RPMI8226 (cell line): ENCODE measurements at places on chromosomes 4 and X.

- DNase-seq: no peak
Observed at GRCh38 chr4:124333466-124333865, 379.1 kb downstream of the ANKRD50 start.

DNA sequence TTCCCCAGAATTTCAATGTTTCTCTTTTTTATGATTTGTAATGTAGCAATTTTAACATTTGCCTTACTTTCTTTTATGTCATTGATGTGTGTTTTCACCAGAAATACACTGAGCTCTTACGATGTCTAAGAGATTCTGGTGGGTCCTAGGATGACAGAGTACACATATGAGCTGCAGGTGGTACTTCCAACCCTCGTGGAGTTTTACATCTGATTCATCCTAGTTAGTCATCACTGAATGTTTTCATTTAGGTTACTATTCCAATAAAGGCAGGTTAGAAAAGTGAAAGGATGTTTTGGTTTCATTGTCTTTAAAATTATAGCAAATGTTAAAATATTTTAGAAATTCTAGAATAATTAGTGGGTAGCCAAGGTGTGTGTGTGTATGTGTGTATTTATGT is 605.9 kb downstream of the ADGRL3 start:
- no peak for DNase-seq

DNA sequence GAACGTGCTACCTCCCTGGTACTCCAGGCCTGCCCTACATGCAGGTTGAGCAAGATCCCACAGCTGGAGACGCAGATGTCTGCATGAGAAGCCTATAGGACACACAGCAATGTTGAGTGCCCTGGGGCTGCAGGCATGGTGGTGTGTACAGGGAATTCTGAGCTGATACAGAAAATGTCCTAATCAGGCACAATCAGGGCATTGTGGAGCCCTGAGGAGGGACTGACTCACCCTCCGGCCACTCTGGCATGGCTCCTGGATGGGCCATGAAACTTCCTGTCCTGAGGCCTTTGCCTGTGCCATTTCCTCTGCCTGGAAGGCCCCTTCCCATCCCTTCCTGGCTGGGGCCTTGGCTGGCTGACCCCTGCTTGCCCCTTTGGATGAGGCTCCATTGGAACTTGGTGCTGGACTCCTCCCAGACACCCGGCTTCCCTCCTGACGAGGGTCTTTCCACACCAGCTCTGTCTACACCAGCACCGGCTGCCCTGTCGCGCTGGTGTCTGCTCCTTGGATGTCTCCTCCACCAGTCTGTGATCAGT is 16.7 kb upstream of the AFAP1 start:
- no peak for DNase-seq

DNA sequence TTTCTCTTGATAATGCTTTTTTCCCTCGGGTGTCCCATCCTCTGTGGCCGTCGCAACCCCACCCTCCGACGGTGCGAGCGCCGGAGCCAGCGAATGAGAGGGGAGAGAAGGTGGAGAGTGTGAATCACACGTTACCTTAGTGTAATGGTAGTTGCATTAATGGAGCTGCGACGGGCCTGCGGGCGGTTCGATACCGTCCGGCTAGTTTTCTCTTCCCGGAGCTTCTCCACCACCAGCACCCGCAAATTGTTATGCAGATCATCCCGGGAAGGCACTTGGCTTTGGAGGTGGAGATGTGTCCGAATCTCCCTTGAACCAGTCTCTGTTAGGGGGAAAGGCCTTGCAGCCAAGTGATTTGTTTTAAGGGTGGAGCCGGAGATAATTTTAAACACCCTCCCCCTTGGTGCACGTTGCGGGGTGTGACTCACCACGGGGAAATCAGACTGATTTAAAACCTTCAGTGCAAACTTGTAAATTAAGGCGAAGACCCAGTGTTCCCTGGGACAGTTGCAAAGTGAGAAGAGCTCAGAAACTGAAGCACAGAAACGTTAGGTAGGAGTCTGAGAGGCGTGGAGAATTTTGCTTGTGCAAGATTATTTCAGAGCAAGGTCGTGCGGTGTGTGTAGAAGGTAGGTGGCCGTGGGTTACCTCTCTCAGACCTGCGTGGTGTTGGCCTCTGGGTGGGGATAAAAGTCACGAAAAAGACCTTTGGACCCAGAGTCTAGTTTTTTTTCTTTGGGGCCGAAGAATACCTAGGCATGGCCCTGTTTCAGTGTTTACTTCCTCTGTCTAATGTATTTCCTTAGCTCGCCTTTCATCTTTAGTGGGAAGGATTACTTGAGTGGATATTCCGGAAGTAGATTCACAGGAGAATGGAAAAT is 1.3 kb downstream of the AFF1 start:
- peak; percentile 76 for DNase-seq

GRCh38 chr4:3417448-3417847 is 24.3 kb upstream of the HGFAC start:
- DNase-seq: no peak

- DNase-seq: peak; percentile 5
Observed at GRCh38 chr4:3135155-3136011, 60.9 kb downstream of the HTT start.

DNA sequence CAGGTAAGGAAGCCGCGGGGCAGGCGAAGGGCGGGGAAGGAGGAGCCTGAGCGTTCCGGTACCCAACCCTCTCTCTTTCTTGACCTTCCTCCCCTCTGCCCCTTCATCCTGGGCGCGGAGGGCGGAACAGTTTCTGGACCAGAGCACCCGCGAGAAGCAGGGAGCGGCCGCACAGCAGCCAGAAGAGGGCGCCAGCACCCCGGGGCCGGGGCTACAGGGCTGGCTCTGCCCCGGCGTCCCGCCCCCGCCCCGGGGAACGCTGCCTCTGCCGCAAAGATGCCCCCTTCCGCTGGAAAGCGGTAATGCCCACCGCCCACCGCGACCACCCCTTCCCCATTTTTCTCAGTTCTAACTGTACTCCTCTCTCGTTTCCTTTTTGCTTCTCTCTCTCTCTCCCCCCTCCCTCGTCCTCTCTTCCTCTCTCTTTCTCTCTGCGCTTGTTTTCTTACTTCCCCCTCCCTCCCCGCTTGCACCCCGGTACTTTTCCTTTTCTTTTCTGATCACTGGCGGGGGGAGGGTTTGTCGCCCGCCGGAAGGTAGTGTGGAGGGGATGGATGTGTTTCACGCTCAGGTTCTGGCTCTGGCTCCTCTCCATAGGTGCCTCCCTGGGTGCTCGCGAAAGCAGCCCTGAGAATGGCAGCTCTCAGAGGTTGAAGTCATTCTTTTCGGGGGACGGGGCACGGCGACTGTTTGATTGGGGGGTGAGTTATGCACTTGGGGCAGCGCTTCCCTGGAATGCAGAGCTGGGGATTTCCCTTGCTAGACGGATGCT is 13.1 kb upstream of the PRDM8 start:
- DNase-seq: peak; percentile 69

GRCh38 chr4:65893271-65893670 is 223.0 kb upstream of the EPHA5 start:
- no peak for DNase-seq

DNA sequence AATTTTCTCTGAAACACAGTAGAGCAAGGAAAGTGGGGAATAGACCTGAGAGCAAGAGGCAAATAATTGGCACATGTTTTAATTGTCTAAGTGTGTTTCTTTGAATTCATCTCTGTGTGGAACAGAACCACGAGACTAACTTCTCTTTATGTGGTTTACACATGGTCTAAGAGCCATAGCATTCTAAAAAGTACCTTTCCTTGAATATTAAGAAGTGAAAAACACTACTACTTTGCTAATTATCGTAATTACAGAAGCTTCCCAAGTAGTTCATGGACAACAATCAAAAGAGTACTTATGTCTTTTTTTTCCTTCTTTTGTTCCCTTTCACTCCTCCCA is 2.9 kb upstream of the CYBB start:
- DNase-seq: no peak

DNA sequence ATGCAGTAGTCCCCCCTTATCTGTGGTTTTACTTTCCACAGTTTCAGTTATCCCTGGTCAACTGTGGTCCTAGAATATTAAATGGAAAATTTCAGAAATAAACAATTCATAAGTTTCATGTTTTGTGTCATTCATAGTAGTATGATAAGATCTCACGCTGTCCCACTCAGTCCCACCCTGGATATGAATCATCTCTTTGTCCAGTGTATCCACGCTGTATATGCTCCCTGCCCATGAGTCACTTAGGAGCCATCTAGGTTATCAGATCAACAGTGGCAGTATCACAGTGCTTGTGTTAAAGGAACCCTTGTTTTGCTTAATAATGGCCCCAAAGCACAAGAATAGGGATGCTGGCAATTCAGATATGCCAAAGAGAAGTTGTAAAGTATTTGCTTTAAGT is 16.2 kb upstream of the SYTL4 start:
- DNase-seq: no peak
